ENCODE measurements at places on chromosomes 1 and 21. TPM values are rescaled to one million over a fixed set of nuclear protein-coding genes. Genes with fewer than 3 reads are reported as not detected.

TAF5L gene
- 8.5 TPM for total RNA-seq

- no peaks in the 10 kb centered on the region for H3K36me3 ChIP-seq
- H3K4me3 ChIP-seq = no peak overlapping the region
- no peaks in the 10 kb centered on the region for H3K27me3 ChIP-seq
- no peak overlapping the region for H3K27ac ChIP-seq
- no peak for DNase-seq
Measured at GRCh38 chr1:232186931-232187330, 443.0 kb downstream of the SIPA1L2 start.

VWA5B1 gene
- not detected for total RNA-seq

GRCh38 chr1:61149010-61149860 is 66.9 kb downstream of the NFIA start:
- no peak overlapping the region for H3K4me3 ChIP-seq
- no peak overlapping the region for H3K27ac ChIP-seq

GRCh38 chr21:40926238-40926637 is 79.3 kb upstream of the DSCAM start:
- no peak for DNase-seq
- no peaks in the 10 kb centered on the region for H3K36me3 ChIP-seq
- no peaks in the 10 kb centered on the region for H3K27me3 ChIP-seq
- H3K4me3 ChIP-seq = no peak overlapping the region

DNA sequence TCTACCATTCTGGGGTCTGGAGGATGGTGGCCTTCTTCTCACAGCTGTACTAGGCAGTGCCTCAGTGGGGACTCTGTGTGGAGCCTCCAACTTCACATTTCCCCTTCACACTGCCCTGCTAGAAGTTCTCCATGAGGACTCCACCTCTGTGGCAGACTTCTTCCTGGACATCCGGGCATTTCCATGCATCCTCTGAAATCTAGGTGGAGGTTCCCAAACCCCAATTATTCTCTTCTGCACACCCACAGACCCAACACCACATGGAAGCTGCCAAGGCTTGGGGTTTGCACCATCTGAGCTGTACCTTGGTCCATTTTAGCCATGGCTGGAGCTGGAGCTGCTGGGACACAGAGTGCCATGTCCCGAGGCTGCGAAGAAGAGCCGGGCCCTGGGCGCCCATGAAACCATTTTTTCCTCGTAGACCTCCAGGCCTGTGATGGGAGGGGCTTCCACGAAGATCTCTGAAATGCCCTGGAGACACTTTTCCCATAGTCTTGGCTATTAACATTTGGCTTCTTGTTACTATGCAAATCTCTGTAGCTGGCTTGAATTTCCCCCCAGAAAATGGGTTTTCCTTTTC is 170.5 kb downstream of the FOXD2 start:
- no peaks in the 10 kb centered on the region for H3K4me1 ChIP-seq
- H3K27ac ChIP-seq = no peak overlapping the region
- H3K4me3 ChIP-seq = no peak overlapping the region
- H3K27me3 ChIP-seq = no peaks in the 10 kb centered on the region
- no peak for DNase-seq

IL24 gene
- total RNA-seq = 0.23 TPM

GRCh38 chr1:194717941-194718340 is 1531.5 kb upstream of the B3GALT2 start:
- H3K4me1 ChIP-seq = no peaks in the 10 kb centered on the region
- DNase-seq = no peak
- no peaks in the 10 kb centered on the region for H3K27me3 ChIP-seq
- no peak overlapping the region for H3K27ac ChIP-seq

DNA sequence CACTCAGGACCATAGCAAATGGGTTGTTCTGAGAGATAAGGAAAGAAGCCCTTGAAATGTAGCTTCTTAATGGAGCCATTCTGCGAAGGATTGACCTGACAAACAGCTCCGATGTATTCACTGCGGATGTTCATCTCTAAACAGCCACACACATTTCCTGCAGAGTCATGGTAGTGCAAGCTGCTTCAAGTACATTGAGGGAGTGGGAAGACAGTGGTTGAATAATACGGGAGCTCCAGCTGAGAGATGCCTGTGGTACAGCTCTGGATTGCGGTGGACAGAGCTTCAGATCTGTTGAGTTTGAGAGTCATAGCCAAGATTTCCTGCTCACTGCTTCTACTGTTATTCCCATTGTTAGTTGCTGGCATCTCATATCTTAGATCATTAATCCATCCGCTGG is 86.6 kb downstream of the ZBTB18 start:
- DNase-seq = no peak
- no peaks in the 10 kb centered on the region for H3K27me3 ChIP-seq
- no peaks in the 10 kb centered on the region for H3K4me1 ChIP-seq
- H3K36me3 ChIP-seq = no peaks in the 10 kb centered on the region
